ENCODE measurements at places on chromosomes 1 and 21.
A peak's percentile ranks its signal among the peaks of the same experiment; 100 is the strongest.

- no peak for DNase-seq
Observed at GRCh38 chr1:232743999-232744398, 61.2 kb upstream of the MAP10 start.

GRCh38 chr21:26505211-26505610, 67.9 kb downstream of the CYYR1 start:
- no peak for DNase-seq

- DNase-seq = no peak
Observed at GRCh38 chr21:36419996-36420395, 34.8 kb downstream of the CHAF1B start.

- peak; percentile 83 for DNase-seq
Observed at GRCh38 chr21:39022863-39023693, 160.2 kb downstream of the PSMG1 start.

GRCh38 chr1:91499904-91500755, 521 bp upstream of the CDC7 start:
- no peak for DNase-seq

DNA sequence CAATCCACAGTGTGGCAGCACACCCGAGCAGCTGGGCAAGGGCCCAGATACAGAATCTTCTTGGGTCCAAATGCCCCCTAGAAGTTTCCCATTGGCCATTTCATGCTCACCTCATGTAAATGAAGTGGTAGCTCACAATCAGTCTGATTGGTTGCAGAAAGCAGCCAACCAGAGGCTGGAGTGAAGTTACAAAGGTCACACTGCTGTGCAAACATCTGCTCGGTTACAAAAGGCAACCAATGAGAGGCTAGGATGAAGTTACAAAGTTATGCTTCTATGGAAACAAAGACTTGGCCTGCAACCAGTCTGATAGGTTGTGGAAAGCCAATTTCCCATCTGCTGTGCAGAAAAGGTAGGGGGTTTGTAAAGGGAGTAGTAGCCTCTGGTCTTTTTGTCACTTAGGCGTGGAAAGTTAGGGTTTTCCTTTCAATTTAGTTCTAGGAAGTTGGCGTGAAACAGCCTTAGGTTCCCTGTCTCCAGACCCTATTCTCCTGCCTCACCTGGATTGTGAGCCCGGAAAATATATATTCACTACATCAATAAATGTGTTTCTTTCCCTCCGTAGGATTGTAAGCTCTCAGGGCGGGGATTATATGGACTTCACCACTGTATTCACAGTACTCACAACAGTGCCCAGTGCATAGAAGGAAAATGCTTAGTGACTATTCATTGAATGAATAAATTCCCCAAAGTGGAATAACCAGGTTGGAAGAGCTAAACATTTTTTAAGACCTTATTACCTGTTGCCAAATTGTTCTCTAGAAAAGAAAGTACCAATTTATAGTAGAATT, 91.9 kb downstream of the URB2 start:
- DNase-seq = no peak

Measured in NCI-H187 treated with DMSO at 0.1 percent for 48 hours (cell line).